T-helper 22 cell (primary cell): ENCODE measurements at places on chromosomes 12 and 14.

- DNase-seq, result no peak
Measured at GRCh38 chr14:104387022-104388010, 192.2 kb upstream of the C14orf180 start.

DNA sequence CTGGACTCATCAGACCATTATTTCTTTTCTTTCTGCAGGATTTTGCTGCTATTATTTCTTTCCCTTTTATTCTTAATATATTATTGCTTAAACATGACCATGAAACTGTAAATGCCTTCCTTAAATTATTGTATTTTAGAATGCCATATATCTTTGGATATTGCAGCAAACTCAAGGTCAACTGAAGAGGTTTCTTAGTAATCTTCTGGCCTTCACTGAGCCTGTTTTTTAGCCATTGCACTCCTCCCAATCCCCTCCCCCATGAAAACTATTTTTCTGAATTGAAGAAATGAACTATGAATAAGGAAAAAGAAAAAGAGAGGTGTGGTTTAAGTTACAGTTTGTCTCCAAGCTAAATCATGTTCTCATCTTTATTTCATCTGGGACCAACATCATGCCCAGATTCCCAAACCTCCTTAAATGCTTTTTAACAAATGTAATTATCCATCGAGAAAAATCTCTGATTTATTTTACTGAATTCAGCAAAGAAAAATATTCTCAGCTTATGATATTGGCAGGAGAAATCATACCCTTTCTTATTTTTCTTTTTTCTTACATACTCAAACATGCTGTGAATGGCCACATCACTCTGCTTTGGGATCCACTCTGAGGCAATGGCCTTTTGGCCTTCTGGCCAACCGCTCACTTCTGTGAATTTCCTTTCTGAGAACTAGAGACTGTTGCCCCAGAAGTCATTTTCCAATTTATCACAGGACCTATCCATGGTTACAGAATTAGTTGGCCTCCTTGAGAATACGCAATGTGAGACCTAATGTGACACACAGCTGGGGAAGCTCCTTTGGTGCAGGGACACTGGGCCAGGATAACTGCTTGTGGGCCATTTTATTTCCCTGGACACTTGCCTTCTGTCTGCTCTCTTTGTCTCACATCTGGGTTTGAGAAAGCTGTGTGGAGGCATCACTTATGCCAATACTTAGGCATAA, 50.9 kb downstream of the IGF1 start:
- no peak for DNase-seq

GRCh38 chr12:38102197-38102596, 214.4 kb upstream of the ALG10B start:
- DNase-seq, result no peak

GRCh38 chr14:73943083-73943482, 6.8 kb downstream of the FAM161B start:
- no peak for DNase-seq

DNA sequence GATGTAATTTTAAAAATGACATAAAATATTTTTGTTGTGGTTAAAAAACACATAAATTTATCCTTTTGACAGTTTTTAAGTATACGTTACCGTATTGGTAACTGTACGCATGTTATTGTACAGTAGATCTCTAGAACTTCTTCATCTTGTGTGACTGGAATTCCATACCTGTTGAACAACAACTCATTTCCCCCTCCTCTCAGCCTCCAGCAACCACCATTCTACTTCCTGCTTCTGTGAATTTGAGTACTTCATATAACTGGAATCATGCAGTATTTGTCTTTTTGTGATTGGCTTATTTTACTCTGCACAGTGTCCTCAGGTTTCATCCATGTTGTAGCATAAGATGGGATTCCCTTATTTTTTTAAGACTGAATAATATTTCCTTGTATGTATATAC, 113.6 kb upstream of the ATF1 start:
- no peak for DNase-seq

- no peak for DNase-seq
Measured at GRCh38 chr14:63268771-63269170, 50.0 kb downstream of the GPHB5 start.
